ENCODE measurements at places on chromosomes 5 and 9. TPM values are rescaled to one million over a fixed set of nuclear protein-coding genes. Genes with fewer than 3 reads are reported as not detected.

Gene SLC36A2
- total RNA-seq: not detected

Gene CDX1
- total RNA-seq: not detected

Gene GABRA6
- not detected for total RNA-seq

Gene ACOT12
- not detected for total RNA-seq

Gene FREM1
- total RNA-seq: not detected

DNA sequence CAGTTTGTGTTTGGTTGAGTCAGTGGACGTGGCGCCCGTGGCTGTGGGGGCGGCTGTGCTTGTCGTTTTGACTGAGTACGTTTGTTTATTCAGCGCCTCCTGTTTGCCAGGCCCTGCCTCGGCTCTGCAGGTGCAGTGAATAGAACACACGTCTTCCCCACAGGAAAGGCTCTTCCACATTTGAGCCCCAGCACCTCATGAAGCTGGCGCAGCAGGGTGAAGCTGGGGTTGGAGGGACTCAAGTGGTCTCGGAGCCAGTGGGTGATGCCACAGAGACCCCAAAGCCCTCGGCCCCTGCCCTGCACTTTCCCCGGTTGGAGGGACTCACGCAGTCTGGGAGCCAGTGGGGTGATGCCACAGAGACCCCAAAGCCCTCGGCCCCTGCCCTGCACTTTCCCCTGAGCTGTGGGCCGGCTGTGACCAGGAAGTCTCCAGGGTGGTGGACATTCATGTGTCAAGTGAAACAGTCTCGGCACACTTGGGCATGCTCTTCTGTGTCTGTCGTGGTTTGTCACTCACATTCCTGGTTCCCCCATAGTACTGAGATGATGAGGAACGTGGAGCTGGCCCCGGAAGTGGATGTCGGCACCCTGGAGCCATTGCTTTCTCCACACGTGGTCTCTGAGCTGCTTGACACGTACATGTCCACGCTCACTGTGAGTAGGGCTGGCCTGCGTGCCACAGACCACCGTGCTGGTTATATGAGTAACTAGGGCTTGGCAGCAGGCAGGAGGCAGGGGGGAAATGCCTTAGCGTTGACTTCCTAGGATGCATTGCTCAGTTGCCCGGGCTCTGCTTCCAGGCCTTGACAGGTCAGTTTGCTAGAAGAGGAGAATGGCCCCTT lies 13.6 kb downstream of the EXOC3 start:
- H3K36me3 ChIP-seq: peaks cover 28% of the 10 kb centered on the region
- no peaks in the 10 kb centered on the region for H3K27me3 ChIP-seq
- DNase-seq: no peak
- peaks cover 25% of the 10 kb centered on the region for H3K4me1 ChIP-seq
- no peak overlapping the region for H3K27ac ChIP-seq

DNA sequence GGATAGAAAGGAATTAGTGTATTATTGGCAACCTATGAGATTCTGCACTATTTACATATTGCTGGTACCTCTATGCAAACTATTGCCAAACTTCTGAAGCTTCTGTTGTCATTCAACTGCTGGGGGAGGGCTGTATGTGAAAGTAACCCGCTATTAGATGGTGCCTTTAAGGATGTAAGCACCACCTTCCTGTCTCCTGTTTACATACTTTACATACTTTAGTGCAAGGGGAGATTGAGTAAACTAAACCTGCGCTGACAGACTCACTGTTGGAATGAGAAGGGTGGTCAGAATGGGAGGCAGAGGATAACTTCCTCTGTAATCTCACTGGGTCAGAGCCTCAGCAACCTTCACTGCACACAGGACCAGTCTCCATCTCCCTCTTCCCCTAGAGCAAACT lies 123.8 kb downstream of the NR3C1 start:
- no peak overlapping the region for H3K4me3 ChIP-seq
- H3K27me3 ChIP-seq: no peaks in the 10 kb centered on the region
- no peak for DNase-seq

- DNase-seq: no peak
- H3K4me3 ChIP-seq: peak overlapping the region; percentile 93
- peak overlapping the region; percentile 98 for H3K27ac ChIP-seq
Observed at GRCh38 chr5:119353686-119354366, 2.0 kb upstream of the TNFAIP8 start.

DNA sequence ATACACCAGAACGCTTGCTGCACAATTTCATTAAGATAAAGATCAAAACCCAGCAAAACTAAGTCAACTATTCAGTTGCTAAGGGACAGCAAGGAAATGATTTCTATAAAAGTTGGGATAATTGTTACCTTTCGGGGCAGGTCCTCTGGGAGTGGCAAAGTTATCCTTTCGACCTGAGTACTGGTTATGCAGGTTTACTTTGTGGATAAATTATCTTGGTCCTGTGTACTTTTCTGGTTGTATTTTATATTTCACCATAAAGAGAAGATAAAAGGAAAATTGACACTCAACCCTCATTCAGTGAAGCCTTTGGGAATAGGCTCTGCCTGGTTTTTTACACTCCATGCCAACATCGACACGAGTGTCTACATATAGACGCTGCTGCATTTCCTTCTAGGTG lies 146.5 kb downstream of the SYK start:
- no peak overlapping the region for H3K27ac ChIP-seq
- H3K4me3 ChIP-seq: no peak overlapping the region
- no peaks in the 10 kb centered on the region for H3K36me3 ChIP-seq
- H3K4me1 ChIP-seq: no peaks in the 10 kb centered on the region
- H3K27me3 ChIP-seq: peaks cover 61% of the 10 kb centered on the region

GRCh38 chr5:118554981-118555380 lies 433.4 kb downstream of the DTWD2 start:
- no peak overlapping the region for H3K4me3 ChIP-seq
- no peaks in the 10 kb centered on the region for H3K36me3 ChIP-seq
- H3K27ac ChIP-seq: no peak overlapping the region

DNA sequence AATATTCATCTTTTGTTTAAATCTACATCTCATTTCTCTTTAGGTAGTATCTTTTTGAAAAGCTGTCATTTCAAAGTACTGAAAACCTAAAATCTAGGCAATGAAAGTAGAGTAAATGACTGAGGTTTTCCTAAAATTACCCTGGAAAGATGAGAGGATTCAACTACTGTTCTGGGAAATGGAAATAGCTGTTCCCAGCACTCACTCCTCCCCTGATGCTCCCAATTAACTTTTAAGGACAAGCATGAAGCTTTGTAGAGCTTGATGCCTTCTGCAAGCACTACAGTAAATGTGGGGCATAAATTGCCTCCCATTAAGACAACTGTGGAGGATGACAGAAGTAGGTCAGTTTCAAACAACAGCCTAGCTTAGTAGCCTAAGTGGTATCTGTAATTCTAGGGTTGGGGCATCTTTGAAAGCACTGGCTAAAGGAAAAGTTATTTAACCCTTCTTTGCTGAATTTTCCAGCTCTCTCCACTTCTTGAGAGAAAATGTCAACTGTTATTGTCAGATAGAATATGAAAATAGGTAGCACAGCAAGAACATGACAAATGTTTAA lies 100.2 kb upstream of the GNA14 start:
- no peak overlapping the region for H3K27ac ChIP-seq
- no peak overlapping the region for H3K4me3 ChIP-seq
- H3K4me1 ChIP-seq: peaks cover 25% of the 10 kb centered on the region
- no peaks in the 10 kb centered on the region for H3K27me3 ChIP-seq

- H3K27me3 ChIP-seq: peaks cover 41% of the 10 kb centered on the region
- H3K4me1 ChIP-seq: peaks cover 2% of the 10 kb centered on the region
- DNase-seq: no peak
- no peak overlapping the region for H3K27ac ChIP-seq
- no peaks in the 10 kb centered on the region for H3K36me3 ChIP-seq
Observed at GRCh38 chr5:130651440-130651839, 513.6 kb downstream of the HINT1 start.

- no peak for DNase-seq
- peaks cover 4% of the 10 kb centered on the region for H3K36me3 ChIP-seq
- H3K4me1 ChIP-seq: peaks cover 14% of the 10 kb centered on the region
- peak overlapping the region; percentile 98 for H3K4me3 ChIP-seq
Observed at GRCh38 chr5:132865668-132866341, 464 bp downstream of the GDF9 start.

DNA sequence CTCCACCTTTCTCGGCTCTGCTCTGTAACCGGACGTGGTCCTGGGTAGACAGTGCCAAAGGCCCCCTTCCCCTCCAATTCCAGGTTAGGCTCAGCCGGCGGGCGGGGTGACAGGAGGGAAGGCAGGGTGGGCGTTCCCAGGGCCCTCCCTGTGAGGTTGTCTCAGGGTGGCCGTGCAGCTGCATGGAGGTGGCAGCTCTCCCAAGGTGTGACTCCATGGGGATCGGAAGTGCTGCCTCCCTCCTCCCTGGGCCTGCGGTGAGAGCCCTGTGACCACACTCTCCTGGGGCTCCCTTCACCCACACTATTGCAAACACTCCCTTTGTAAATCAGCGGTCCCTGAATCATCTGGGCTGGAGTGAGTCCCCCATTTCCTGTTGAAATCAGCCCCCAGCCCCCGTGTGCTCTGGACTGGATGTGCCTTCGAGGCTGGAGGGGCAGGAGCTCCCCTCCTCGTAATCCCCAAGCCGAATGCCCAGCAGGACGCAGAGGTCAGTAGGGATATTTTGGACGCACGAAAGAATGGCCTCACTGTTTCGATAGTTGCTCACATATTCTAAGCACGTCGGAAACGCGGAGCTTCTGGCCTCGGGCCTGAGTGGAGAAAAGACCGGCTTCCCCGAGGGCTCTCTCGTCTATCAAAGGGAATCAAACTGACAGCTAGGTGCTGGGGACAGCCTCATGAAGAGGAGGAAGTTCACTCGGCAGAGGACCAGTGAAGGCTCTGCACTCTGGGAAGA lies 107.6 kb upstream of the COL5A1 start:
- peaks cover 32% of the 10 kb centered on the region for H3K27me3 ChIP-seq
- H3K4me3 ChIP-seq: no peak overlapping the region
- peaks cover 4% of the 10 kb centered on the region for H3K4me1 ChIP-seq
- no peak for DNase-seq
- H3K36me3 ChIP-seq: no peaks in the 10 kb centered on the region

- no peaks in the 10 kb centered on the region for H3K27me3 ChIP-seq
- DNase-seq: no peak
- H3K27ac ChIP-seq: no peak overlapping the region
- no peak overlapping the region for H3K4me3 ChIP-seq
Observed at GRCh38 chr5:39578887-39579497, 154.2 kb upstream of the DAB2 start.

GRCh38 chr9:4424891-4425290 lies 65.4 kb upstream of the SLC1A1 start:
- peaks cover 21% of the 10 kb centered on the region for H3K27me3 ChIP-seq
- H3K27ac ChIP-seq: no peak overlapping the region
- no peak for DNase-seq

DNA sequence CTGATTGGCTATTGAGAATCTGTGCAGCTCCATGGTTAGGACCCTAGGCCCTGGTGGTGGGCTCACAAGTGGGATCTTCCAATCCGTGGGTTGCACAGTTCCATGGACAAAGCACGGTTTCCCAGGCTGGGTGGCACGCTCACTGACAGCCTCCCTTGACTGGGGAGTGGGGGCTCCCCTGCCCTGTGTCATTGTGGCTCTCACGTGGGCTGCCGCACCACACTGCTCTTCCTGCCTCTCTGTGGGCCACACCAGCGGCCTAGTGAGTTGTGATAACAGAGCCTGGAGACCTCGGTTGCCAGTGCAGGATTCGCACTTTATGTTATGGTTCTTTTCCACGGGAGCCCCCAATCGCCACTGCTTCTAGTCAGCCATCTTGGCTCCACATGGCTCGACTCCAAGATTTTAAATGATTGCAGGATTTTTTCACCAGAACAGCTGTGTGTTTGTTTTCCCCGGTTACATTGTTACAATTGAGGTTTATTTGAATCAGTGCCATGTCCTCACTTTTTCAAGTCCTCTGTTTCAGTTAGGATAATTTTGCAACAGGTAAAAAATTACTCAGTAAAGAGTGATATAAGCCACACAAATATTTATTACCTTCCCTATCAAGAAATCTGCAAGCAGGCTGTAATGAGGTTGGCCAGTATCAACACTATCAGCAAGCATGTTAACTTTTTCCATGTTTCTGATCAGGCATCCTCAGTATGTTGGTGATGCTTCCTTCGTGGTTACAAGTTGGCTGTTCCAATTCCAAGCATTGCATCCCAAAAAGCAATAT lies 253.8 kb downstream of the ZNF608 start:
- H3K36me3 ChIP-seq: no peaks in the 10 kb centered on the region
- no peaks in the 10 kb centered on the region for H3K4me1 ChIP-seq
- no peak for DNase-seq

DNA sequence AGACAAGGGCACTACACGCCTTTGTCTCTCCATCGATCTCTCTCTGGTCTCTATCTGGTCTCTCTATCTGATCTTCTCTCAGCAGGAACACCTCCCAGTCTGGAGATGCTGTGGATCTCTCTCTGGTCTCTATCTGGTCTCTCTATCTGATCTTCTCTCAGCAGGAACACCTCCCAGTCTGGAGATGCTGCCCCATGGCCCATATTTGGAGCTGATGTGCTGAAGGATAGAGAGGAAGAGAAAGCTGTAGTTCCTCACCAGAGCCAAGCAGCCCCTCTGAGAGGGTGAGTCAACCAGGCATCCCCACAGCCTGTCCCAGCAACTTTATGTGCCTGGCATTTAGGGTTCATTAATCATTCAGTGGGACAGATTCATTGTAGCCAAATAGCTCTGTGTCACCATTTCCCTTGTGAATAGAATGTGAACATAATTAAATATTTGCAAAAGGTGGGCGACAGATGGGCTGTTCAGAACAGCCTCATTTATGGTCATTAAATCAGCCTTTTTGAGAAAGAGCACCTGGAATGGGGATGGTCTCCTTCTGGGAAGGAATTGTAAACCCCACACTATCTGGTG lies 189.3 kb upstream of the MAST4 start:
- no peak overlapping the region for H3K27ac ChIP-seq
- H3K4me3 ChIP-seq: no peak overlapping the region
- no peaks in the 10 kb centered on the region for H3K4me1 ChIP-seq

DNA sequence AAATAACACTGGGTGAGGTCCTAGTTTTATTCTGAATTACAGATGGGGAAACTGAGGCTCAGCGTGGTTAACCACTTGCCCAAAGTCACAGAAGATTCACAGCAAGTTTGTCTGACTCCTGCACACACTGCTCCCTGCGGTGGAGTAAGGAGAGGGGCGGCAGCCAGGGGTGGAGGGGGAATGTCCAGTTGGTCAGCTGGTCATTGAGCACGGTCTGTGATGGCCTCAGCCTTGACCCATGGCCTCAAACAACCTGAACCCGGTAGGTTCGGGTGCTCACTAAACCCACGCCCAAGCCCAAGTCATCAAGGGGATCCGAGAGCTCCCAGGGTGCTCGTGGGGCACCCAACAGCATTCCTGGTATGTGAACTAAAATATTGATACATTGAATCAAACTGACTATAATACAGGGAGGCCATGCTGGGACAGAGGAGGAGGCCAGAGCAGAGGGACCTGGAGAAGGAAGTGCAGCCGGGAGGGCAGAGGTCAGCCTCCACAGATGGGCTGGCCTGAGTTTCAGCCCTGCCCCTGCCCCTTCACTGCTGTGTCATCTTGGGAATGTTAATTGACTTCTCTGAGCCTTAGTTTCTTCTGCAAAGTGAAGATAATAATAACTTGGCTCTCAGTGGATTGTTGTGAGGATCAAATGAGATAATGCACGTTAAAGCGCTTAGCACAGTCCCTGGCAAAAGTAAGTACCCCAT lies 3.6 kb upstream of the IL17B start:
- H3K36me3 ChIP-seq: no peaks in the 10 kb centered on the region
- DNase-seq: no peak
- peaks cover 17% of the 10 kb centered on the region for H3K27me3 ChIP-seq
- no peak overlapping the region for H3K4me3 ChIP-seq
- H3K27ac ChIP-seq: no peak overlapping the region

Measured in T-helper 17 cell (primary cell).